ENCODE measurements at places on chromosomes 16 and 17. TPM values are rescaled to one million over a fixed set of nuclear protein-coding genes. Genes with fewer than 3 reads are reported as not detected.
A peak's percentile ranks its signal among the peaks of the same experiment; 100 is the strongest.

GRCh38 chr17:42436391-42436790 lies 13.3 kb upstream of the CAVIN1 start:
- DNase-seq: peak; percentile 10

DNA sequence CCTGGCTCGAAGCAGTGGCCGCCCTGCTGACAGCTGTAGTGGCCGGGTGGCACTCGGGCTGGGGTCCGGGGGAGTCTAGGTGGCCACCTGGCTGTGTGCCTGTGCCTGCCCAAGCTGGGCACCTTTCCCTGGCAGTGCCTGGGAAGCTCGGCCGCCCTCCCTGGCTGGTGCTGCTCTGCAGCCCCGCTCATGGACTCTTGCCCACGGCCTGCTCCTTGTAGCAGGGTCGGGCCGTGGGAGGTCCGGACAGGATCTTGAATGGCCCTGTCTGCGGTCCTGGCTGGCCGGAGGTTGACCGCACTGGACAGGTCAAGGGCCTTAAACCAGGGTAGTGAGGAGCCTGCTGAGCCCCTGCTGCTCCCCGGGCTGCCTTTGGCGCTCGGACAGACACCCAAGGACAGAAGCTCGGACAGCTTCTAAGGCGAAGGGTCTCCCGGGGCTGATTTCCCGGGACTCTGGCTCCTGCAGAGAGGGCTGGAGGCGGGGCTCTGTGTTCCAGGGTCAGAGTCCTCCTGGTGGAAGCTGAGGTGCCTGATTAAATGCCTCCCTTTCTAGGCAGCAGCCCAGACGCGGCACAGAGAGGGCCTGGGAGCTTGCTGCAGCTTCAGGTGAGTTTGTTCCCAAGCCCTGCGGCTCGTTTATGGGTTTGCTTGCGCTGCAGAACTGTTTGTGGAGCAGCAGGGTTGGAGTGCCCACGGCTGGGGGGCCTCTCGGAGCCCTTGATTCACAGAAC lies 6.0 kb downstream of the CAPN15 start:
- DNase-seq: no peak

- DNase-seq: no peak
Measured at GRCh38 chr17:35299135-35299534, 56.3 kb downstream of the SLFN5 start.

DNA sequence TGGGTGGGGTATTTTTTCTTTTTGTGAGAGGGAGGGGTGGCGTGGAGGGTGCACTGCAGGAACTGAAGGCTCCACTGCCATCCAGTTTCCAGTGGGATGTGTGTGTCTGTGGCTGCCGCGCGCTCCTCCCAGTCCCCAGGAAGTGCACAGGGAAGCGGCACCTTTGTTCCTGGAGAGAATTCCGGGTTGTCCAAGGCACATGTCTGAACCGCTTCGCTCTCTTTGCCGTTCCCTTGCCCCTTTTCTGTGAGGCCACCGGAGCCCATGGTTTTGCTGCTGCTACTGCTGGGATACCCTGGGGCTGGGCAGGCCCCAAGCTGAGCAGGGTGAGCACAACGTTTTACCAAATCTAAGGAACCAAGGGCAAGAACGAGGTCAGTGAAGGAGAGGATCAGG lies 19.5 kb downstream of the ACSF3 start:
- no peak for DNase-seq

GRCh38 chr16:68031951-68032350 lies 8.9 kb downstream of the DUS2 start:
- no peak for DNase-seq

DNA sequence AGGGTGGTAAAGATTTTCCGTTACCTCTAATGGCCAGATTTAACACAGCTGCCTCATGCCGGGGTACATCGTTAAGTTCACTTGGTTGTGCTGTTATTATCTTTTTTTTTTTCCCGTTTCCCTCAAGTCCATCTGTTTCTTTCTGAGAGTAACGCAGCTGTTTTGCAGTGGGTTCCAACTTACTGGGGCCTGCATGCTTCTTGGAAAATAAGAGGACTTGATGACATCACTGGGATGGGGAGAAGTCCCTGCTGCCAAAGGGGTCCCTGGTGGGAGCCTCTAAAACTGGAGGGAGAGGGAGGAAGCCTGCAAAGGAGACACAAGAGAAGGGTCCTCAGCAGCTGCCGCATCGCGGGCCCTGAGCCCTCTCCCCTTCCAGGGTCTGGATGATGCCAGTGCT lies 77.8 kb upstream of the NOL11 start:
- DNase-seq: no peak

GRCh38 chr17:10549096-10549842 lies at the start of gene MYH2:
TSS of gene MYH2 (minus strand) at chr17:10549658. CDS start at chr17:10547920, 1,738 bp downstream.
- no peak for DNase-seq

GRCh38 chr17:79623786-79624717 lies 13.2 kb upstream of the RBFOX3 start:
- DNase-seq: no peak

DNA sequence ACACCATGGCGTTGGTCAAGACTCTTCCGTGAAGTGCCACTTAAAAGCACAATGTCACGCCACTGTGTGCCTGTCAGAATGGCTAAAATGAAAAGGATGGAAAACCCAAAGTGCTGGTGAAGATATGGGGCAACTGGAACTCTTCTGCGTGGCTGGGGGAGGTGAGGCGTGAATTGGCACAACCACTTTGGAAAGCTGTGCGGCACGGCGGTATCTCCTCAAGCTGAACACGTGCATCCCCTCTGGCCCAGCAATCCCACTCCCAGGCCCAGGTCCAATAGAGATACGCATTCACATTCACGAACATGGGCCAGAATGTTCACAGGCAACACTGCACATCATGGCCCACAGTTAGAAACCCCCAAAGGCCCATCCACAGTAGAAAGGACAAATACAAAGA lies 8.9 kb downstream of the DUSP3 start:
- no peak for DNase-seq

GRCh38 chr17:35540589-35541404 lies 3.3 kb upstream of the SLFN12L start:
- DNase-seq: no peak

The PGAP3 gene
- polyA plus RNA-seq: 5.6 TPM

The CD300E gene
- polyA plus RNA-seq: not detected

The KREMEN2 gene
- 7.5 TPM for polyA plus RNA-seq

The ITGAD gene
- polyA plus RNA-seq: not detected
